Head of caudate nucleus (tissue), 42 donors: ENCODE measurements at places on chromosomes 12 and 14.

- DNase-seq = no peak
These were observed 42.9 kb upstream of the EEA1 start for GRCh38 chr12:92971859-92972524.

- no peak for DNase-seq
These were observed 143.6 kb upstream of the SLC16A7 start for GRCh38 chr12:59452259-59452658.

- peak; percentile 66 for DNase-seq
These were observed at the start of gene ATL1 for GRCh38 chr14:50559990-50560930. Gene ATL1 (plus strand): TSS chr14:50560145. CDS start chr14:50560266, 121 bp downstream.

- peak; percentile 72 for DNase-seq
These were observed 101.0 kb upstream of the GZMB start for GRCh38 chr14:24734917-24735500.

GRCh38 chr12:86117711-86118110 is 138.5 kb downstream of the MGAT4C start:
- DNase-seq = no peak

GRCh38 chr14:103279142-103280025 is 54.7 kb upstream of the EIF5 start:
- DNase-seq = no peak

DNA sequence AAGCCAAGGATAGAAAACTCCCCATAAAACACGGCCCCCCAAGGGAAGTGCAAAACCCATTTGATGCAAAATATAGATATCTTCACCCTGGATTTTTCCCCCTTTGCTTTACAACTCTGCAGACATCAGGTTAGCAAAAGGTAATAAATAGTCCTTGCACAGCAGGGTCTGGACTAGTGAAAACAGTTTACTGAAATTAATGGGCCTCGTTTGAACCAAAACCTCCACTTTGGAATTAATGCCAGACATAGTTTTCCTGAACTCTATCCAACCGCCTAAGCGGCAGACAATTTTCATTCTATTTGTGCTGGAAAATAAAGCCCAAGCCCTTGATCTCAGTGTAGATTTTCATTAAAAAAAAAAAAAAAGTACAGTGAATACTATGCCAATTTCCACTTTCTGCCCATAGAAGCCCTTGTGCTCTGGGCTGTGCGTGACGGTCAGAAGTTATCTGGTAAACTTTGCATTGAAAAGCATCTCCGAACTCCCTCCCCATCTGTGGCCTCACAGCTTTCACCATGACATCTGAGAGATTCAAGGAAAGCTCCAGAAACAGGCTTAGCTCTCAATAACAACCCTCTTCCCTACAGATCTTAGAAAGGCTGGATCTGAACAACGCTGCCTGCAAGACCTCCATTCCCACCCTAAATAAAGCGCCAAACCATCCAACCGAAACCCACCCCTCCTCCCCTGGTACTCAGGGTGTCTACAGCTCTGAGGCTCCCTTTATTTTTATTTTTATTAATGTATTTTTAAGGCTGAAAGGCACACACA is 11.0 kb upstream of the IRF2BPL start:
- DNase-seq = no peak

GRCh38 chr14:99779751-99780150 is 13.5 kb upstream of the EML1 start:
- no peak for DNase-seq

DNA sequence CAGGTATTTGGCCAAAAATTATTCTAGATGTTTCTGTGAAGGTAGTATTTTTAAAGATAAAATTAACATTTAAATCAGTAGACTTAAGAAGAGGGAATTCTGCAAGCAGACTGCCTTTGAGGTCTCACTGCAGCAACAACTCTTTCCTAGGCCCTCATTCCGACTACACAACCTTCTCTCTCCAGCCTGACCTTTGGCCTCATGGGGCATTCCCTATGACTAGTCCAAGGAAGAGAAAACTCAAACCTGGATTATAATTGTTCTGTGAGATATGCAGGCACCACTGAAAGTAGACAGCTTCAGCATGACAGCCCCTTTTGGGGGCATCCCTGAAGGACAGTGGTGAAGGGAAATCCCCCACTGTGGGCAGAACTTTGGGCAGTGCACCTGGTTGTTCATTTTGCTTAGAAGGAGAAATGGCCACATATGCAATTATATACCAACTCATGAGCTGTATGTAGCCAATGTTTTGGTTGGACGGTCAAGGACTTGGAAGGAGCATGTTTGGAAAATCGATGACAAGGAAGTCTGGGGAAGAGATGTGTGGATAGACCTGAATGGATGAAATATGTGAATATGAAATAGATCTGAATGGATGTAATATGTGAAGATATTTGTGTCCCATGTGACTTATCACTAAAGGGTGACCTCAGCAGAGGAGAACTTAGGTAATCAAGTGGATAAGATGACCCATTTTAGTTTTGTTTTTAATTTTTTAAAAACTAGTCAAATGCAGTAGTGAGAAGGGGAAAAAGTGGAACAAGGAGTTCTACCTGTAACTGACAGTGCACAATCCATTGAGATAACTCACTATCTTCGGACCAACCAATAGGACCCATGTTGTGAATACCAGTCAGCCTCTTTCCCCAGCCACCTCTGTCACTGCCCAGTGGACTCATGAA is 233.3 kb upstream of the FOXN3 start:
- no peak for DNase-seq

DNA sequence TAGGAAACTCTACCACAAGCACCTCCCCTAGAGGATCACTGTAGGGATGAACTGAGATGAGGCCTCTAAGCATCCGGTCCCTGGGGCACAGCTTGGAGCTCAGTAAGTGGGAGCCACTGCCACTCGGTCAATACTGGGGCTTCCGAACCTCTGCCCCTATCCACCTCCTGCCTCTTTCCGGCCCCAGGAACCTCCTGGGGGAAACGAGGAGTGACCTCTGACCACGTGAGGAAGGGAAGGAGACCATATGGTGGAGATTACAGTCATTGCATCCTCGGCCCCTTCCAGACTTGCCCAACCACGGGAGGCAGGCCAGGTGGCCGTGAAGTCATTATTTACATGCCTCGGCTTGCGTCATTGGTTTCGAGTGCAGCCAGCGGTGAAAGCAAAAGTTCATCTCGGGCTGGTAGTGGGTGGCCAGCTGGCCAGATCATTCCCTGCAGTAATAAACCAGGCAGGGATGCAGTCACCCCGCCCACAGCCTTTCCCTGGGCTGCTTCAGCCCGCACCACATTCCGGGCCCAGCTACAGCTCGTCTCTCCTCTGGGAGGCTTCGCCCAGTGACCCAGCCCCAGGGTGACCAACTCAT is 65.4 kb downstream of the C14orf132 start:
- DNase-seq = no peak

- no peak for DNase-seq
These were observed 309.9 kb downstream of the VRK1 start for GRCh38 chr14:97107080-97107479.

GRCh38 chr14:64788706-64789105 is 84.5 kb downstream of the PLEKHG3 start:
- no peak for DNase-seq

GRCh38 chr12:59499774-59500173 is 96.1 kb upstream of the SLC16A7 start:
- DNase-seq = no peak

DNA sequence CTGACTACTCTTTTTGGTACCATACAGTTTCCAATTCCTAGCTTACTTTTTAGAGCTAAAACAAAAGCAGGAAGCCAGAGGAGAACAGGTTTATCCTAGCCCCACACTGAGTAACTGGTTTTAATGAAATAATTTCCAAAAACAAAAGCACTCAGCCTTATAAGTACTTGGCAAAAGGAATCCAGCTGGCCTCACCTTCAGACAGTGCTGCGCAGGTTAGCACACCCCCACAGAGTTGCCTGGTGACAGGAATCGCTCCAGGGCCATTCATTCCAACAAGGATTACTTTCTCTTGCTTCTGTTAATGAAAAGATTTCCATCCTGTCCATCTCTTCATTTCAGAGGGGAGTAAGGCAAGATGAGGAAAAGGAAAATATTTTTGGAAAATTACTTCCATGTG is 84.6 kb downstream of the SCFD1 start:
- no peak for DNase-seq

- no peak for DNase-seq
These were observed 206.8 kb upstream of the NUDT4 start for GRCh38 chr12:93170928-93171327.

DNA sequence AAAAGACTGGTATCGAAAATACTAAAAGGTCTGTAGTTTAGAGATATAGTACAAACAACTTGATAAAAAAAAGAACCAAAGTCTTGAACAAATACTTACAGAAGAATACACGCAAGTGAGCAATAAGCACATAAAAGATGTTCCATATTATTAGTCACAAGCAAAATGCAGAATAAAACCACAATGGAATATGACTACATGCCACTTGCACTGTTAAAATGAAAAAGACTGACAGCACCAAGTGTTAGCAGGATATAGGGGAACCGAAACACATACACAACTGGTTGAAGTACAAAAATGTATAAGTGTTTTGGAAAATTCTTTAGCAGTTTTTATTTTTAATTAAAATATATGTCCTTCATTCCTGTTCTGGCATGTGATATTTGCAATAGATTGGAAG is 3.6 kb downstream of the CLEC2A start:
- DNase-seq = no peak

GRCh38 chr12:11749943-11750690 is 100.6 kb downstream of the ETV6 start:
- DNase-seq = no peak

GRCh38 chr12:29081101-29081500 is 68.0 kb upstream of the FAR2 start:
- no peak for DNase-seq

- no peak for DNase-seq
These were observed 7.8 kb downstream of the GLI1 start for GRCh38 chr12:57467212-57467874.

- DNase-seq = no peak
These were observed 117.4 kb downstream of the KTN1 start for GRCh38 chr14:55697414-55697861.

- no peak for DNase-seq
These were observed 117.7 kb downstream of the ZFP36L1 start for GRCh38 chr14:68675233-68675577.

- DNase-seq = no peak
These were observed 93.8 kb downstream of the PTPRB start for GRCh38 chr12:70543444-70543843.

- DNase-seq = no peak
These were observed 147.5 kb upstream of the C14orf180 start for GRCh38 chr14:104431929-104432541.

GRCh38 chr14:51430633-51431032 is 190.6 kb downstream of the TMX1 start:
- DNase-seq = peak; percentile 5

DNA sequence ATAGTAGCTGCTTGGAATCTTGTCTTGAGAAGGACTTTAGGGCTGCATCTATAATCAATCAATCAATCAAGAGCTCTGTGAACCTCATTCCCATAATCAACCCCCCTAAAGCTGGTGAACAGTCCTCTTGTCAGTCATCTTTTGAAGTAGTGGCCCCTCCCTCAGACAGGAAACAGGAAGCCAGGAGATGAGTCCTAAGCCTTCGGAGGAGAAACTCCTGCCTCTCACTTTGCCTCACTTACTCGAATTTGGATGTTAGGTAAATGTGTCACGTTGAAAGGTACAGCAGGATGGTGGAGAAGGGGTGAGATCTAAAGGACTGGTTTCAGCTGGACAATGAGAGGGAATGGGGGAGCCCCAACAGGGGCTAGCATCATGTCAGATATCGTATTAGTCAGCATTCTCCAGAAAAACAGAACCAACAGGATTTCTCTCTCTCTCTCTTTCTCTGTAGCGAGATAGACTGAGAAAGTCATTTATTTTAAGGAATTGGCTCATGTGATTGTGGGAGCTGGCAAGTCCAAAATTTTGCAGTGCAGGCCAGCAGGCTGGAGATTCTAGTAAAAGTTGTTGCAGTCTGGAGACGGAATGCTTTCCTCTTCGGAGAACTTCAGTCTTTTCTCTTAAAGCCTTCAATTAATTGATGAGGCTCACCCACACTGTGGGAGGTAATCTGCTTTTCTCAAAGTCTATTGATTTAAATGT is 144.4 kb upstream of the PWP1 start:
- no peak for DNase-seq

GRCh38 chr12:14482886-14483285 is 84.8 kb downstream of the PLBD1 start:
- no peak for DNase-seq

GRCh38 chr12:56258820-56259183 is 618 bp upstream of the ANKRD52 start:
- DNase-seq = no peak

DNA sequence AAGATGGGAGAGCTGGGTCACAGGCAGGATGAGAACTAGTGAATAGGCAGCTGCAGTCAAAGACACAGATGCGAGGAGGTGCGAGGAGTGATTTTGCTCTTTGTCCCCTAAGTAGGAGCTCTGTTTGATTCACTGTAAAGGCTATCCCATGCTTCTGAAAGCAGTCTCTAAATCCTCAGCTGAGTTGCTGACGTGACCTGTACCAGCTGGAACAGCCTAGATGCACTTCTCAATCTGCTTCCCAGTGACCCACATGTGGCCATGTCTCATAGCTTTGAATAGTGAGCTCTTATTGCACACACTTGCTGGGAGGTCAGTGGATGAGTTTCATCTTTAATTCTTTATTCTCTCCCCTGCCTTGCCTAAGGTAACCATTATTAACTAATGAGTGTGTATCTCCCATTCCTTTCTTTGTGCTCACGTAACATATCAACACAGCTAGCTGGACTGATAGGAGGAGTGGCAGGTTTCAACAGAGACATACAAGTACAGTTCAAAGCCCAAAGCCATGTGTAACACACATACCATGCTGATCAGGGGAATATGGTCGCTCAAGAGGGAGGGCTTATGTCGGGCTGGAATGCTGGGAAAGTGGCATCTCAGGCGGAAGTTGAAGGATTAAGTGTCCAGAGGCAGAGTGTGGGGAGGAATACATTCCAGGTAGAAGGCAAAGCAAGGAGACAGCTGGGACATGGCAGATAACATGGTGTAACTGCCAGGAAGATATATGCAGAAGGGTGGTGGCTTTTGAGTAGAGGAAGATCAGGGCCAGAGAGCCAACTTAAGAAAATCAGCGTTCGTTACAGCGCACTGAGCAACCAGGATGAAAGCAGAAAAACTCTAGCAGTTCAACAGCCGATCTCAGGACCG is 15.4 kb upstream of the YY1 start:
- no peak for DNase-seq

DNA sequence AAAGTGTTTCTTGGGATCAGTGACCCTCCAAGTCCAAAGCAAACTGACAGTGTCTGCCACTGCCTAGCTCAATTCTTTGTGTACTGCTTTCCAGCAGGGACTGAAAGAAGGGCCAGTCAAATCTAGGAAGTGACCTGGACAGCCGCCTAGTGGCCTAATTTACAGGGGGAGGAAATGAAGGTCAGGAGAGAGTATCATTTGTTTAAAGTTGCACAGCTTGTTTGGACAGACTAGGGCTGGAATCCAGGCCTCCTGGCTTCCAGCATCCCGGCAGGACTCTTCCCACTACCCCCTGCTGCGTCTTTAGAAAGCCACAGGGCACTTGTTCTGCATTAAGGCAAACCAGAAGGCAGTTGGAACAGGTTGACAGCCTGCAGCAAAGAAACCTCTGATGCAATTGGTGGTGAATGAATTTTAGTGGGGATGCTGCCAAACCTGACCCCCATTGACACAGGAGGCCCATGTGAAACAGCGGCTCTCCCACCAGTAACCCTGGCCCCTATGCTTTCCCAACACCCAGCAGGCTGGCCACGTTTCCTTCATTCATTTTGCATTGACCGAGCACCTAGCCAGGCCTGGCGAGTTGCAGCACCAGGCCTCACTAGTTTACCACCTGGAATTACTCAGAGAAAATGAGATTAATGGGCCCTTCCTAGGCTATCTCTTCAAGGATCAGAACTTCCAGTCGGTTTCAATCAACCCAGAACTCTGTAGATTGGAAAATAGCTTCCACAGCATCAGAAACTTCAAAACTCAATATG is 28.2 kb downstream of the GALNT16 start:
- DNase-seq = no peak
